ENCODE measurements at places on chromosomes 16 and 17. TPM values are rescaled to one million over a fixed set of nuclear protein-coding genes. Genes with fewer than 3 reads are reported as not detected.

- no peaks in the 10 kb centered on the region for H3K27me3 ChIP-seq
- no peaks in the 10 kb centered on the region for H3K4me1 ChIP-seq
- DNase-seq: no peak
These were observed 1472.4 kb upstream of the GOT2 start for GRCh38 chr16:60206516-60206915.

DNA sequence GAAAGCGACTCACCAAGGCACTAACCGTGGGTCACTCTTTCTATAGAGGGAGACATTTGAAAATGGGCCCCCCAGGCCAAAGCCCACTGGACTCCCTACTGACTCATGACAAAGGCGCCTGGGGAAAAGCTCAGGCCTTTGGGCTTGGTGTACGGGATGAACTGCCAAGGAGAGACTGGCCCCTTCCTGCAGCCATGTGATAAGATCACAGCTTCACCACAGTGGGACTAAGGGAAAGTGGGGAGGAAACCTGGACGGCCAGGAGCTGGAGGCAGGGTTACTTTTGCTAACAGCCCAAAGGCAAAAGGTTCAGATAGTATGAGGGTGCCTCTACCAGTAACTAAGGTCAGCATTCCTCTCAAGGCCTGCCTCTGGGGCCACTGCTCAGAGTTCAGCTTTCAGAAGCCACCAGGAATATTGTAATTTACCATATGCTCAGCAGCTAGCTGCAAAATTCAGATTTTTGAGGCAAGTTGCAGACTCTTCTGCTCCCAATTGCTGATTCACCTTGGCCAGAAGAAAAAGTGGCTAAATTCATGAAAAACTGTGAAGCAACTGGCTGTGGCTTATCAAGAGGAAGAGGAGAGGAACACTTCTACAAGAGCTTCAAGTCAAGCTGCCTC lies 37.1 kb upstream of the SLC25A19 start:
- H3K4me1 ChIP-seq: no peaks in the 10 kb centered on the region
- no peaks in the 10 kb centered on the region for H3K27me3 ChIP-seq
- H3K36me3 ChIP-seq: no peaks in the 10 kb centered on the region

DNA sequence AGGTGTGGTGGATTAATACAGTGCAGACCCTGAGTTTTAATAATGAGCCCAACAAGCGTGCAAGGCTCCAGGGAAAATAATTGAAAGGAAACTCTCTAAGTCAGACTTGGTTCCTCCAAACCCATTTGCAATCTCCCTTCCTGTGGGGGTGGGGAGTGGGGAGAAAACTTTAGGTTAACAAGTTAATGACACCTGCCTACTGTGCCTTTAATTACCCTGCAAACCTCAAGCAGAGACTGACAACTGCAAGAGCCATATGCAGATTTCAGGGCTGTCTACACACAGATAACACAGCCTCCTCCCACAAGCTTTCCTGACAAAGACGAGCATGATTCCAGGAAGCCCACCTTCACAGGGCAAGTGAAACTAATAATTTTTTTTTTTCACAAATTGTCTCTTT lies 359.3 kb downstream of the HS3ST4 start:
- H3K36me3 ChIP-seq: no peaks in the 10 kb centered on the region
- no peaks in the 10 kb centered on the region for H3K27me3 ChIP-seq
- no peak overlapping the region for H3K4me3 ChIP-seq
- H3K4me1 ChIP-seq: no peaks in the 10 kb centered on the region

DNA sequence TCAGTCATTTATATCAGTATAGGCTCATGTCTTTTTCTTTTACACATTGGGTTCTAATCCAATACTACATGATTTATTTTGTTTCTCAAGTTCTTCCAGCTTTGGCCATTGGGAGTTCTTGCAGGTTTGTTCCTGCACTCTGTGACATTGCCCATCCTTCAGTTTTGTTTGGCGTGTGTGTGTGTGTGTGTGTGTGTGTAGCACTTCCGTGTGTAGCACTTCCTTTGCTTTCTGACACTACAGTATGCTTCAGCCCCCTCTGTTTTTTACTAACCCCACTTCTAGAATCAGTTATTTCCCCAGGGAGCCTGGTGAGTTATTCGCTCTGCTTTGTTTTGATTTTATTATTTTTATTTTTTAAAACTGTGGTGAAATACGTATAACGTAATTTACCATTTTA lies 75.6 kb upstream of the LGALS9 start:
- H3K27ac ChIP-seq: no peak overlapping the region
- H3K4me1 ChIP-seq: peaks cover 2% of the 10 kb centered on the region
- H3K36me3 ChIP-seq: no peaks in the 10 kb centered on the region
- no peaks in the 10 kb centered on the region for H3K27me3 ChIP-seq

- no peak for DNase-seq
- no peak overlapping the region for H3K27ac ChIP-seq
- no peaks in the 10 kb centered on the region for H3K36me3 ChIP-seq
These were observed 9.1 kb downstream of the NLE1 start for GRCh38 chr17:35132816-35133550.

GRCh38 chr17:17525956-17526355 lies 29.8 kb upstream of the RASD1 start:
- H3K27ac ChIP-seq: no peak overlapping the region
- H3K36me3 ChIP-seq: no peaks in the 10 kb centered on the region
- H3K4me1 ChIP-seq: no peaks in the 10 kb centered on the region
- H3K4me3 ChIP-seq: no peak overlapping the region
- no peaks in the 10 kb centered on the region for H3K27me3 ChIP-seq

Gene MIEF2
- 24.8 TPM for total RNA-seq
